ENCODE measurements at places on chromosomes 5 and 9.
A peak's percentile ranks its signal among the peaks of the same experiment; 100 is the strongest.

GRCh38 chr9:2041736-2042135 lies 26.6 kb downstream of the SMARCA2 start:
- no peak for DNase-seq

- no peak for DNase-seq
Observed at GRCh38 chr9:92737611-92738299, 26.9 kb downstream of the BICD2 start.

DNA sequence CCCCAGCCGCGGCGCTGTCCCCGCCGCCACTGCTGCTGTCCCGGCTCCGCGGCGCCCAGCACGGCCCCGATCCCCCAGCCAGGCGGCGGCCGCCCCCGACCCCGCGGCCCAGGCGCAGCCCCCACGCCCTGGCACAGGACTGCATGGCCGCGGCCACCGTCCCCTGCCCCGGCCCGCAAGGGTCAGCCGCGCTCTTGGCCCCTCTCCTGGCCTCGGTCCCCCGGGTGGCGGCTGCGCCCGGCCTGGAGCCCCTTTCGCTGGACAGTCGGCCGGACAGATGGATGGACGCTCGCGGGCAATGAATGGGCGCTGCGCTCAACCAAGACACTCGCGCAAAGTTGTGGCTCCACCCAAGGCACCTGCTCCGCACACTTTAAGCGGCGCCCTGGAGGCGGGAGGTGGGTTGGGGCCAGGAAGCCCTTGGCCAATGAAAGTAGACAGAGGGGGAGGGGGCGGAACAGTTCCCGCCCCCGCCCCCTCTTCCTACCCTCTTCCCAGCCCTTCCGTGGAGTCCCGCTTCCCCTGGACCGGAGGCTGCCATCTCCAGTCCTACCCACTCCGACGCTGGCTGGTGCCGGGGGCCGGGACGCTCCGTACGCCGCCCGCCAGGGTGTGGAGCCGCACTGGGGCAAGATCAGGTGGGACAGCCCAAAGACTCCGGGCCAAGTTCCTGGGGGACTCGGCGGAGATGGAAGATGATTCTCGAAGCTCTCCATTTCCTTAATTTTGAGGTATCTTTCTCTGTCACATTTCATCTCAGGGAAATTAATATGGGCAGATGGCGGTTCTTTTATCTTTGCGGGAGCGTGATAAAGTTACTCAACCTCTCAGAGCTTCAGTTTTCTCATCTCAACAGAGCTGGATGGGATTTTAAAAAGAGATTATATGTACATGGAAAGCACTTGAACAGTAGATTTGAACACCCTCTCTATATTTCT lies at the start of gene GLDC:
GLDC (minus strand) TSS at position 375 of the 938 bp plus-strand sequence; CDS start at position 145, 230 bp downstream.
- peak; percentile 38 for DNase-seq

- no peak for DNase-seq
Observed at GRCh38 chr5:55338810-55339243, 31.0 kb downstream of the MTREX start.

GRCh38 chr5:142872795-142873194 lies 102.6 kb downstream of the ARHGAP26 start:
- DNase-seq = no peak

- no peak for DNase-seq
Observed at GRCh38 chr5:179866241-179867078, 7.8 kb upstream of the MRNIP start.

All from psoas muscle (tissue), 8 donors.